ENCODE measurements at places on chromosomes 1 and 21.

DNA sequence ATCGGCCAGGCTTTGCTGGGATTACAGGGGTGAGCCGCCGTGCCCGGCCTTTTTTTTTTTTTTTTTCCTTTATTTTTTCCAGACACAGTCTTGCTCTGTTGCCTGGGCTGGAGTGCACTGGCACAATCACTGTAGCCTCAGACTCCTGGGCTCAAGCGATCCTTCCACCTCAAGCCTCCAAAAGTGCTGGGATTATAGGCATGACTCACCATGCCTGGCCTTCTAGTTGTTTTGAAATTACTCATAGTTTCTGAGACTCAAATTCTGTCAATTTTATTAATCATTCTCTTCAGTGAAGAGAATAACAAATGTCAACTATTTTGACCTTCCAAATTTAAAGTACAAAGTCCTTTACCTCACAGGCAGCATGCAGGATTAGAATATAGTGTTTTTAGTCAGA lies 374.5 kb downstream of the PLA2G4A start:
- DNase-seq: peak; percentile 90

DNA sequence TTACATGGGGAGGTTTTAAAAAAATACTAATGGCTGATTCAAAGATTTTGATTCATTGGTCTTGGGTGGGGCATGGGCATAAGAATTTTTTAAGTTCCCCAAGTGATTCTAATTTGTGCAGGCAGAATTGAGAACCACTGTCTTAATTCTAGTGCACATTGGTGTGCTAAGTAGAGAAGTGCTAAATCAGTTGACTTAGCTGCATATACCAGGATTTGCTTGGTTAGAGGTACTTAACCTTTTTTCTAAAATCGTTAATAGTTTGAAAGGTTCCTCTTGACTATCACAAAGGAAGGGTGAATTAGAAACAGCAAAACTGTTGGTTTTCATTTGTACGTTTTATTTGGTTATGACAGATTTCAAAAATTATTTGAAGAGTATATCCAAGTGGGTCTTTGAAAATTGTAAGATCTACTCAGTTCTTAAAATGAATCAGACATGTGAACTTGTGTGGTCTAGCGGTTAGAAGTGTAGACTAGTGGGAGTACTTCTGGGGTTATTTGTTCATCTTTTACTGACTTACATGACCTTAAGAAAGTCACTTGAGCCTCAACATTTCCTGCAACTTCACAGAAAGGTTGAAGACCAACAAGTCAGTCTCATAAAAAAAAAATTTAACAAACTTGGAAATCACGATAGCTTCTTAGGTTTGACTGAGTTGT lies 66.7 kb downstream of the RPAP2 start:
- DNase-seq: no peak

GRCh38 chr1:15915991-15916390 lies 59.9 kb downstream of the ZBTB17 start:
- no peak for DNase-seq

DNA sequence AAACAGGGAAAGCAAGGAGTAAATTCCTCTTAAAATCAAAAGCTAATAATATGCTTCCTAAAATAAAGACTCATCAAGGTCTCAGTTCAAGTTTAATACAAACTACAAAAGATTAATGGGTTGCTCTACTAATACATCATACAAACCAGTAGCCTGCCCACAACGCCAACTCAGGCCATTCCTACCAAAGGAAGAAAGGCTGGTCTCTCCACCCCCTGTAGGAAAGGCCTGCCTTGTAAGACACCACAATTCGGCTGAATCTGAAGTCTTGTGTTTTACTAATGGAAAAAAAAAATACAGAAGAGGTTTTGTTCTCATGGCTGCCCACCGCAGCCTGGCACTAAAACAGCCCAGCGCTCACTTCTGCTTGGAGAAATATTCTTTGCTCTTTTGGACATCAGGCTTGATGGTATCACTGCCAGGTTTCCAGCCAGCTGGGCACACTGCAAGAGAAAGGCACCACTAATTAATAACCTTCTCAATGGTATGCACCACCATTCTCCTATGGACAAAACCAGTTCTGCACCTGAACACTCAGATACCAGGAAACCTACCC lies 10.6 kb downstream of the PRDX1 start:
- DNase-seq: no peak

- DNase-seq: no peak
Measured at GRCh38 chr1:201718346-201719202, 110.4 kb upstream of the IPO9 start.

GRCh38 chr21:27653481-27653880 lies 686.6 kb upstream of the ADAMTS5 start:
- no peak for DNase-seq

DNA sequence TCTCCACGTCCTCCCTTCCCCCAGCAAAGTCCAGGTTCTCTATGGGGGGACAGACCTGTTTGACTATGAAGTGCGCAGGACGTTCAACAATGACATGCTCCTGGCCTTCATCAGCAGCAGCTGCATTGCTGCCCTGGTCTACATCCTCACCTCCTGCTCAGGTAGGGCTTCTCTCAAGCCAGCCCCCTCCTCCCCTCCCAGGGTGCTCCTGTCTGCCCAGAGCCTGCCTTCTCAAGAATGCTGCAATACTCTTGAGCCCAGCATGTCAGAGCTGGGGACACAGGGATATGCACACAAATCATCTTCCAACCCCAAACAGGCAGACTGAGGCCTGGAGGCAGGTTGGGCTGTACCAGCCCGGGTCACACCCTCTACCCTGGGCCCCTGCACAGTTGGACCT lies 35.4 kb downstream of the DISP3 start:
- no peak for DNase-seq

GRCh38 chr1:202349206-202349928 lies 868 bp downstream of the PPP1R12B start:
- DNase-seq: no peak

GRCh38 chr1:154170547-154171222 lies 15.8 kb upstream of the NUP210L start:
- no peak for DNase-seq

GRCh38 chr1:52697795-52698674 lies at the start of gene COA7:
COA7 (minus strand) TSS chr1:52698347; CDS start chr1:52698326, 21 bp downstream.
- DNase-seq: peak; percentile 87

GRCh38 chr1:65762081-65762862 lies 30.4 kb upstream of the PDE4B start:
- no peak for DNase-seq

- peak; percentile 68 for DNase-seq
Measured at GRCh38 chr1:62321446-62321845, 2.2 kb upstream of the KANK4 start.

DNA sequence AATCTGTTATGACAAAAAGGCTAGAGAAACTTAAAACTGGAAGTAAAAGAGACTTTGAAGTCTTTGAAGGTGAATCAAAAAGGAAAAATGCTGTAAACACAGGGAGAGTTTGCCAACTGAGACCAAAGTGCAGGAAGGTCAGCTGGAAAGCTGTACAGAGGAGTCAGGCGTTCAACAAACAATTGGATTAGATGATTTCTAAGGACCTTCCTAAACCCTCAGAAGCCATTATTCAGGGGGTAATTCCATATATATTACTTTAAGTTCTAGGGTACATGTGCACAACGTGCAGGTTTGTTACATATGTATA lies 156.8 kb downstream of the ZBTB18 start:
- DNase-seq: no peak

GRCh38 chr1:2383576-2383975 lies 7.8 kb downstream of the MORN1 start:
- DNase-seq: no peak

- no peak for DNase-seq
Measured at GRCh38 chr1:178645157-178645807, 79.8 kb upstream of the RALGPS2 start.

- DNase-seq: peak; percentile 28
Measured at GRCh38 chr1:156616463-156616862, 2.8 kb upstream of the HAPLN2 start.

DNA sequence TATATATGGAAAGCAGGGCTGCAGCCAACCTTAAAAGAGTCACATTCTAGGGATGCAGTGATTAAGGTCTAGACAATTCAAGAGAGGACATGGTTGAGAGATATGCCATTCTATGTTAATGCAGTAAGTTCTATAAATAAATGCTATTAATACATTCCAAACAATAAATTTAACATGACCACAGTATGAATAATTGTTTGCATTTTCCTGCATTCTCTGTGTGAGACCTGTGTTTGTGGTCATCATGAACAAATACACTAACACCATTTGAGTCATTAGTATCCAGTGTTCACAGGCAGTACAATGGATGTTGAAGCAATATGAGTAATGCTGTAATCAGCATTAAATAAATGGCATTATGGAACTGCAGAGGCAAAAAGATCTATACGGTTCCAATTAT lies 5.5 kb upstream of the ZRANB2 start:
- DNase-seq: no peak

- no peak for DNase-seq
Measured at GRCh38 chr1:203765029-203765837, at the start of gene LAX1. LAX1 (plus strand) TSS chr1:203765183; CDS start chr1:203765566, 383 bp downstream.

GRCh38 chr1:8937701-8938100 lies 8.0 kb upstream of the CA6 start:
- DNase-seq: no peak

GRCh38 chr1:196002906-196003305 lies 605.3 kb downstream of the KCNT2 start:
- DNase-seq: no peak

GRCh38 chr1:227765261-227766014 lies 30.2 kb downstream of the SNAP47 start:
- DNase-seq: no peak

GRCh38 chr21:16419188-16419921 lies 689.6 kb downstream of the USP25 start:
- DNase-seq: peak; percentile 94

GRCh38 chr1:163922743-163923201 lies 601.0 kb downstream of the NUF2 start:
- no peak for DNase-seq

GRCh38 chr1:192151176-192151575 lies 7.1 kb upstream of the RGS18 start:
- no peak for DNase-seq

DNA sequence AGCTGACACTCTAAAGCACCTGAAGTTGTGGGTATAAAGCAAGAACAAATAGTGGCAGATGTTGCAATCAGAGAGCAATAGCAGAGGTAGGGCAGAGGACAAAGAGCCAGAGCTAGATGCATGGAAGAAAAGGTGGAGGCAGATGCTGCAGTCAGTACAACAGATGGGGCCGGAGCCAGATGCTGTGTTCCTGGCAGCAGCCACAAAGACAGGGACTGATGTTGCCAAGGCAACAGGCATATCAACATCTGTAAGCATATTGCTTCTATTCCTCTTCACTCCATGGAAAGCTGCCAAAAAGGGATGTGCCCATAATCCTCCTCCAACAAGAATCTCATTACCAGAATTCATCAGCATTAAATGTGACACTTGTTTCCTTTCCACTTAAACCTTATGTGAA lies 108.0 kb downstream of the TNNI3K start:
- no peak for DNase-seq

- DNase-seq: no peak
Measured at GRCh38 chr1:207308451-207309190, 12.9 kb upstream of the CD55 start.

- DNase-seq: no peak
Measured at GRCh38 chr1:2292725-2293450, 64.8 kb downstream of the SKI start.

GRCh38 chr1:115302390-115302961 lies 35.6 kb downstream of the NGF start:
- DNase-seq: peak; percentile 82

- DNase-seq: no peak
Measured at GRCh38 chr1:914131-914890, 9.4 kb upstream of the SAMD11 start.

DNA sequence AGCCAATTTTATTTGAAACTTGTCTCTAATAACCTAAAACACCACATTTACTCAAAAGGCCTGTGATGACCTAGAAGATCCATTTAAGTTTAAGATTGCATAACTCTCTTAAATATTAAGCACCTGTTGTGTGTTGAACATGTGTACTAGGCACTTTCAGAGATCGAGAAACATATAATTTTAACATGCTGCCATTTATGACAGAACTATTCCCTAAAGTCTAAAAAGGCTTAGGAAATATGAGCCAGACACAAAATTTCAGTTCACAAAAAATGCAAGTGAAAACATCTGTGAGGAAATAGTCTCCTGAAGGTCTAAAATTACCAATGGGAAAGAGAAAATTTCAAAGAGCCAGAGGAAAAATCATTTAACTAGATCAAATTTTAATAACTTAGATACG lies 37.7 kb downstream of the CEP170 start:
- no peak for DNase-seq

DNA sequence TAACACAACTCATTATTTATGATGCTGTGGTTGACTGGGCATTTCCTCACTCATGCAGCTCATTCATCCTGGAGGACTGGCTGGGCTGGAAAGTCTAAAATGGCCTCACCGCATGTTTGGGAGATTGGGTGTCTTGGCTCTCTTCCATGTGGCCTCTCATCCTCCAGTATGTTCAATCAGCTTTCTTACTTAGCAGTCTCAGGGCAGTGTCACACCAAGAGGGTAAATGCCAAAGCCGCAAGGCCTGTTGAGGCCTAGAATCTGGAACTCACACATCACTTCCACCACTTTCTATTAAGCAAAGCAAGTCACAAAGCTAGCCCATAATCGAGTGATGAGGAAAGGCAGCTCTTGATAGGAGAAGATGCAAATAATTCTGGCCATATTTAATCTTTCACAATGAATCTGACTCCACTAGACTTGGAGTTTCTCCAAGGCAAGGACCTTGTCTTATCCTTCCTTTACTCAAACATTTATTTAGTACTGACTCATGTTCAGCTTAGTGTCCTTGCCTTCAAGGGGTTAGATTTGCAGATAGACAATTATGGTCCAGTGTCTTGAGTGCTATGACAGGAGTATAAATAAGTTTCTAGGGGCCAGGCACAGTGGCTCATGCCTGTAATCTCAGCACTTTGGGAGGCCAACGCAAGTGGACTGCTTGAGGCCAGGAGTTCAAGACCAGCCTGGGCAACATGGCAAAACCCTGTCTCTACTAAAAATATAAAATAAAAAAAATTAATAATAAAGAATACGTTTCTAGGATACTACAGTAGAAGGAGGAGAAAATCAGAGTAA lies 45.1 kb downstream of the TMEM53 start:
- DNase-seq: peak; percentile 61

DNA sequence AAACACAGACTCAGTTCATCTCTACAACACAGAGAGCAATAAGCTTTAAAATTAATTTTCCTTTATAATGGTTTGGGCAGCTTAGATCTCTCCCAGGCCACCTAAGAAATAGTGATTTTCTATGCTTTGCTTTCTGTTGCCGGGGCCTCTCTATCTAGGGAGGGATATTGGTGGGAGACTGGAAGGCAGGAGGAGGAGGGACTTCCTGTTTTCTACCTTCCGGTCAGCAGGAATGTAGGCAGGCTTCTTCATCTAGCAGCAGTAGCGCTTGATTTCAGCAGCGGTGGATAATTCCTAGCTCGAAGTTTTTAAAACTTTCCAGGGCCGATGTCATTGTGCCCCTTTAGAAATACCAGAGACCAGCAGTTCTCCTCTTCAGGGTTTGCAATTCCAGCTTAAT lies 5.1 kb upstream of the DESI2 start:
- no peak for DNase-seq

GRCh38 chr1:116154536-116154935 lies 43.3 kb downstream of the MAB21L3 start:
- no peak for DNase-seq

All from MG63 (cell line).